Activated naive CD4-positive, alpha-beta T cell (primary cell): ENCODE measurements at places on chromosomes 3 and 15.

- no peak for DNase-seq
Observed at GRCh38 chr3:130506031-130506430, 10.9 kb upstream of the COL6A6 start.

DNA sequence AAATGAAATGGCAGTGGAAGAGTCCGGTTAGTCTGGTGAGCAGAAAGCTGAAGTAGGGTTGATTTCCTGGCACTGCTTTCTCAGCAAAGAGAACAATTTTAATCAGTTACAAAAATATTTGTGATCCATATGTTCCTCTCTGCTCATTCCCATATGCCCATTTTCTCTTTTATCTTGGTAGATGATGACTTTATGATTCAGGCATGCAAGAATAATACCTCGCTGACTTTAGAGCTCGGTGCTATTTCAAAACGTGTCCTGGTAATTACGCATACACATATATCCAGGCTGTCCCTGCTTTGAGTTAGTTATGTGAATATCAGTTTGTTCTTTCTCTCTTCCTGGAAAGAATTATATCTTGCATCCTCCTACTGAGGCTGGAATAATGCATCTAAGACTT is 38.5 kb downstream of the ARPP21 start:
- DNase-seq = no peak

DNA sequence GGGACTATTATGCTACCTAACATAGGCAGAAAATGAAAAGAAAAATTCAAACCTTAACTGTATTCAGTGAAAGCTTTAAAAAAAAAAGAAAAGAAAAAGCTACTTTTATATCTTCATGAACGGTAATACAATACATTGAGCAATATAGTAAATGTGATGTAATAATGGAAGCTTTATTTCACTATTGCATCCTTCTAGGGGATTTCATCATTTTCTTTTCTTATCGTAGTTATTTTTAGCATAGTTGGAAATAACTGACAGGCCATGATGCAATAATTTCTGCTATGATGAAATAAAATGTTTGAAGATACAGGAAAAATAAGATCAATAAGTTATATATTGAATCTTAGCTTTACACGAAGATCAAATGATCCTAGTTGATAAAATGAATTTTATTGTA is 40.3 kb upstream of the ZCWPW2 start:
- DNase-seq = no peak

GRCh38 chr3:41404582-41404981 is 205.3 kb downstream of the CTNNB1 start:
- DNase-seq = no peak

GRCh38 chr15:47027322-47027946 is 689.9 kb upstream of the SEMA6D start:
- no peak for DNase-seq

GRCh38 chr3:185423178-185423577 is 60.2 kb downstream of the MAP3K13 start:
- no peak for DNase-seq

DNA sequence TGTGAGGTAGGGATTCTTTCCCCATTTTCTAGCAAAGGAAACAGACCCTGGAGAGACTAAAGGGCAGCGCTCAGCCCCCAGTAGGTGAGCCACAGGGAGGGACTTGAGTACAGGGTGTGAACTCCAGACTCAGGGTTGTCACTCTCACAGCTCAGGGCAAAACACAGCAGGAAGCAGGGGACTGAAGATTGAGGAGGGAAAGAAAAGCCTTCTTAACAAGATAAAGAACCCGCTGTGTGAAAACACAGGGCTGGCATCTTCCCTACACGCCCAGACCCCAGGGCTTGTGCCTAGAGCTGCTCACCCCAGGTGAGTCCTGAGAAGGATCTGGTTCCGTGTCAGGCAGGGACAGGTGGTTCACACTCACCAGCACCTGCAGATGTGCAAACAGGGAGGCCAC is 59.6 kb downstream of the ABTB1 start:
- no peak for DNase-seq

- no peak for DNase-seq
Observed at GRCh38 chr3:128366136-128366535, 100.6 kb downstream of the DNAJB8 start.

- no peak for DNase-seq
Observed at GRCh38 chr3:35653347-35653746, 14.0 kb downstream of the ARPP21 start.

DNA sequence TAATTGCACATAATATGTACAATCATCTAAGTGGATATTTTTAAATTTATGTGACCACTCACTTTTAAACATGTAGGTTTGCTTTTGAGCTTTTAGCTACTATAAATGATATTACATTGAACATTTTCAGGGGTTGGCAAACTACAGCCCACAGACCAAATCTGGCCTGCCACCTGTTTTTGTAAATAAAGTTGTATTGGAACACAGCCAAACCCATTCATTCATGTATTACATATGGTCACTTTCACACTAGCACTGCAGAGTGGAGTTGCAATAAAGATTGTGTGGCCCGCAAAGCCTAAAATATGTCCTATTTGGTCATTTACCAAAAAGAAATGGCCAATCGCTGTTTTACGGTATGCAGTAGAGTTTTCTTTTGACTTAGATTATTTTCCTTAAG is 21.2 kb downstream of the CMTM7 start:
- no peak for DNase-seq

DNA sequence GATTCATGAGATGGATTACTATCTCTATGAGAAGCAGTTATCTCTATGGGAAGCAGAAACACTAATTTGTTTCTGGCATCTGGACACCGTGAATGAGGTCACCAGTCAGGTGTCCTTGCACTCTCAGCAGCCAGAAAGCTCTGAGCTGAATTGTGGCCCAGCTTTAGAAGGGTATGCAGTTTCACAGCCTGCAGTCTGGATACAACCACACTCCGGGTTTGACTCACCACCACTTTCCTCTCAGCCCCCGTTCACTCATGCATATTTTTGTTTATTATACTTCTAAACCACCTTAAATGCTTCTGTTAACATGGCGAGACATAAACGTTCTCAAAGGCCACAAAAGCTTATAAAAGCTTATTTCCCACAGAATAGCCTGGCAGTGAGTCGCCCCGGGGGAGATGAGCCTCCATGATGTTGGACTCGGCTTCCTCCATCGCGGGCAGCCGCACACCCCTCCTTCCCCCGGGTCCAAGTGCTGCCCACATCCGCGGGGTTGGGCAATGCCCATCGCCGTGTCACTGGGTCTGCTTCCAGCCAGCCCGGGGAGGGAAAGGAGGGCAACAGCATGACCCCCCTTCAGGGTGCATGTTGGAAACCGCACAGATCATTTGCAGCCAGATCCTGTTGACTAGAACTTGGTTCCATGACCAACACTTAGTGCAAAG is 16.8 kb upstream of the SLC41A3 start:
- no peak for DNase-seq

GRCh38 chr3:86790884-86791549 is 199.9 kb downstream of the VGLL3 start:
- DNase-seq = no peak

DNA sequence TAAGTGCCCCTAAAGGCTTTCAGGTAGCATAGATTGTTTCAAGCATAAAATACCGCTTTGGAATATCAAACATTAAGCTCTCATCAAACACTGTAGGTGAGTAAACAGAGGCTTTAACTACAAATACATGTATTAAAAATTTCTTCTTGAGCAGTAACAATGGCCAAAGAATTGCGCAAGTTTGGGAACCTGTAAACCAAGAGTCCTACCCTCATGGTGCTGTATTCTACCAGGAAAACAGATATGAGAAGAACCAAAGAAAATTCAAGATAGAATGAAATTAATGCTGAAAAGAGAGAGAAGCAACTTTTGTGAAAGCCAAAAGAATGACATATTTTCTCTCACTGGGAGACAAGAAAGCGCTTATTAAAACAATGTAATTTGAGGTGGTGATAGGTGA is 45.5 kb downstream of the CPNE4 start:
- DNase-seq = no peak

DNA sequence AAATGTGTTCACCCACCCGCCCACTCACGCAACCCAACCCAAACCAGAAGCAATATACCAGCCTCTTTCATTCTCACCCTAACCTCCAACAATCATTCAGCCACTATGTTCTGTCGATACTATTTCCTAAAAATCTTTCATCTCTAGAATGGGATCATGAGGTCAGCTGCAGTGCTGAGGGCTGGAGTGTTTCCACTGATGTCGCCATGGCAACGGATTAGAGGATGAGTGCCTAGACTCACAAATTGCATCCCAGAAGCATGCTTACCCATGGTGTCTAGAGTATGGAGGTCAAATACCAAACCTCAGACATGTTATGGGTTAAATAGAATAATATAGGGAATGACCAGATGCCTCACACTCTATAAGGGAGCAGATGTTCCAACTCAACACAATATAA is 138.5 kb downstream of the GABRB3 start:
- no peak for DNase-seq

DNA sequence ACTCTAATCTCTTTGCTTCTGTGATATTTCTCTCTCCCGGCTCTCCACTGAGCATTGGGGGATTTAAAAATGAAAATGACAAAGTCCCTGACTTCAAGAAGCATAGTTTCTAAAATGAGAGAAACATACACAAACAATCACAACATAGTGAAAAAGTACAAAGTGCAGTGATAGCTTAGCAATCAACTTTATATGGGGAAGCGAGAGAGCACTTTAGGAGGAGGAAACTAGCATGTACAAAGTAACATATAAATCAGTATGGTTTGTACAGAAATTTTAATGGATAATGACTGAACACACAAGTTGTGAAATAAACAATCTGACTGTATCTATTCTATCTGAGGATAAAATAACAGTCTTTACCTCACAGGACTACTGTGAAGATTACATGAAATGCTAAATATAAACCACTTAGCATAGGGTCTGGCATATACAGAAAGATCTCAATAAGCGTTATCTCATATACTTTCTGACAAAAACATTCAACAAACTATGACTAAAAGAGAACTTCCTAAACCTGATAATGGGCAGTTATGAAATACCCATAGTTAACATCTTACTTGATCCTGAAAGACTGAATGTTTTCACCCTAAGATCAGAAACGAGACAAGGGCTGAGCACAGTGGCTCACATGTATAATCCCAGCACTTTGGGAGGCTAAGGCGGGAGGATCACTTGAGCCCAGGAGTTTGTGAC is 61.2 kb downstream of the PEAK1 start:
- DNase-seq = no peak

GRCh38 chr3:67901681-67902080 is 247.3 kb upstream of the SUCLG2 start:
- DNase-seq = no peak

DNA sequence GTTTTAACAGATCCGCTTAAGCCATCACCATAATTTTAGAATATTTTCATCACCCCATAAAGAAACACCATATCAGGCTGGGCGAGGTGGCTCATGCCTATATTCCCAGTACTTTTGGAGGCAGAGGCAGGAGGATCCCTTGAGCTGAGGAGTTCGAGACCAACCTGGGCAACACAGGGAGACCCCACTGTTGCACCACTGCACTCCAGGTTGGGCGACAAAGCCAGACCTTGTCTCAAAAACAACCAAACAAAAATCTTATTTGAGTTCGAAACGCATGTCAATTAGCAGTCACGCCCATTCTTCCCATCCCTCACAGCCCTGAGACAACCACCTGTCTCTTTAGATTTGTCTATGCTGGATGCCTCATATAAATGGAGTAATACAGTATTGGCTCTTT is 119.9 kb downstream of the KLF13 start:
- DNase-seq = no peak

DNA sequence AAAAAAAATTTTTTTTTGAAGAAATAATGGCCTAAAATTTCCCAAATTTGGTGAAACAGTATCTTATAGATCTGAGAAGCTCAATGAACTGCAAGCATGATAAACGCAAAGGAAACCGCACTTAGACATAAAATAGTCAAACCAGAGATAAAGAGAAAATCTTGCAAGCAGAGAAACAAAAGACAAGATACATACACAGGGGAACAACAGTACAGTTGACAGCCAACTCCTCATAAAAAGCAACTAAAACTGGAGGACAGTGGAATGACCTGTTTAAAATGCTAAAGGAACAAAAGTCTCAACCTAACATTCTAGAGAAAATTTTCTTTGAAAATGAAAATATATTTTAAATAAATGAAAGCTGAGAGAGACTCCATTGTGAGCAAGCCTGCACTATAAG is 107.5 kb downstream of the RASA2 start:
- no peak for DNase-seq

DNA sequence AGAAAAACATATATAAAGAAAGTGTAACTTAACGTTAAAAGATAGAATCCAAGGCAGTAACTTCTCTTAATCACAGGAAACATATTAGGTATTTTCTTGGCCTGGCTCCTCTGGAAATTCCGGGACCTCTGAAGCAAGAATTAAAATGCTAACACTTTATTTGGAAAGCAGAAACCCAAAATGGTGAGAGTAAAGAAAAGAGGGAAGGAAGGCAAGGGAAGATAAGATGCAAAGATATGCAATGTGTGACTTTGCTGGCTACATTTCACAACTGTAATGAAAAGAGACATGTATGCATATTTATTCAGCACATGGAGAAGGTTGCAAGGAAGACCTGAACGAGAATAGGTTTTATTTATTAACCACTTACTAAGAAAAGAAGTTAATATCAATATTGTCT is 372.5 kb downstream of the TBL1XR1 start:
- DNase-seq = no peak

GRCh38 chr3:104916971-104917370 is 449.7 kb upstream of the ALCAM start:
- DNase-seq = no peak

GRCh38 chr3:133330522-133330921 is 69.3 kb upstream of the BFSP2 start:
- DNase-seq = no peak

DNA sequence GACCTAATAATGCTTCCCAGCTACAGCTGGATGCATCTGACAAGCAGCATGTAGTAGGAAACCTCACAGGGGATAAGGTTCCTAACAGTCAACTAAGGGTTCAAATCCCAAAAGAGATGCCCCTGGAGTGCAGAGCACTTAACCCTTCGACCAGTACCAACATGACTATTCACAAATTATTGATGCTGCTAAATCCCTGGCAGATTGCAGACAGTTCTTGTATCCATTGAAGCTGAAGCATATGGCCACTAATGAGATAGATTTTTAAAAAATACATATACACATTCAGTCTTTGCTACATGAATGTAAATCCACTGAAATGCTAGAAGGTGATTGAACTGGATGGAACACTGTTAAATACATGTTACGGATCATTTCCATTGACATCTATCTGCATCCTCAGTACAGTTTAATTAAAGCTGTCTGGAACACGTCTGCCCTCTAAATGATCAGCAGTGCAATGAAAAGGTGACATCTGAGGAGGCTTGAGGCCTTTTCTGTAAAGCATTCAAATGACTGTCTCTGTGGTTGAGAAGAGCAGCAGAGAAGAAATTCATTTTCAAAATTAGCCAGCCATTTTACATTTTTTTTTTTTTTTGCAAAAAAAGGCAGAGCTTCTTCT is 19.5 kb upstream of the NANOGP8 start:
- DNase-seq = no peak

DNA sequence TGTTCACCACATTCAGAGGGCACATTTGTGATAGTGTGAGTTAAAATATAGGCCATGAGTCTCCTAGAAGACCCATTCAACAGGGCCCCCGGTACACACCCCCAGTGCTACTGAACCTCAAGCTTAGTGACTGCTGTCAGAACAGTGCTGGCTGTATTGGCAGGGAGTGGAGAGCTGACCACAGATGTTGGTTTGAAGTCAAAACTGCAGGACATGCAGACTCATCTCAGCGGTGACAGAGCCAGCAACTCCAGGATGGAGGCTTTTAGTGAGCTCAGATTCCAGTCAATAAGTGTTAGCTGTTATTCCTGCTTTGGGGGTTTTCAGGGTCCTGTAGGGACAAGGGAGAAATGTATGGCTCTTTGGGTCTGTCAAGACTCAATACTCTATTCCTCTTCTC is 29.1 kb downstream of the PRR20G start:
- DNase-seq = no peak
